ENCODE measurements at places on chromosomes 2 and 18. TPM values are rescaled to one million over a fixed set of nuclear protein-coding genes. Genes with fewer than 3 reads are reported as not detected.

GRCh38 chr2:46914578-46915230, 902 bp downstream of the MCFD2 start:
- H3K27me3 ChIP-seq: no peaks in the 10 kb centered on the region
- no peak for DNase-seq

DNA sequence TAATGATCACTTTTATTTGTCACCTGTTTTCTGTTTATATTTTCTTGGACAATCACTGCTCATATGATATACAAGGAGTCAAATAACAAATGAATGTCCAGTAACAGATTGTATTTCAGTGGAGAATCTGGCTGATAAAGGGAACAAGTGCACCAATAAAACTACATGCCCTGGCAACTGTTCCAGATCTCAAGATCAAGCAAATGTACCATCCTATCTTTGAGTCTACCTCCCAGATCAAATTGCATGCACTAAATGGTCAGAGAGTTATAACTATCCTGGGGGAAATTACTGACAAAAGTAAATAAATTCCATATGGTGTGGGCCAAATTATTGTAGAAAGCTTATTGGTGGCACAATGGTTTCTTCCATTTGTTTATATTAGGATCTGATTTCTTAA, 452.8 kb downstream of the MBD2 start:
- H3K27ac ChIP-seq: no peak overlapping the region
- H3K36me3 ChIP-seq: no peaks in the 10 kb centered on the region
- no peak for DNase-seq
- no peak overlapping the region for H3K4me3 ChIP-seq

DNA sequence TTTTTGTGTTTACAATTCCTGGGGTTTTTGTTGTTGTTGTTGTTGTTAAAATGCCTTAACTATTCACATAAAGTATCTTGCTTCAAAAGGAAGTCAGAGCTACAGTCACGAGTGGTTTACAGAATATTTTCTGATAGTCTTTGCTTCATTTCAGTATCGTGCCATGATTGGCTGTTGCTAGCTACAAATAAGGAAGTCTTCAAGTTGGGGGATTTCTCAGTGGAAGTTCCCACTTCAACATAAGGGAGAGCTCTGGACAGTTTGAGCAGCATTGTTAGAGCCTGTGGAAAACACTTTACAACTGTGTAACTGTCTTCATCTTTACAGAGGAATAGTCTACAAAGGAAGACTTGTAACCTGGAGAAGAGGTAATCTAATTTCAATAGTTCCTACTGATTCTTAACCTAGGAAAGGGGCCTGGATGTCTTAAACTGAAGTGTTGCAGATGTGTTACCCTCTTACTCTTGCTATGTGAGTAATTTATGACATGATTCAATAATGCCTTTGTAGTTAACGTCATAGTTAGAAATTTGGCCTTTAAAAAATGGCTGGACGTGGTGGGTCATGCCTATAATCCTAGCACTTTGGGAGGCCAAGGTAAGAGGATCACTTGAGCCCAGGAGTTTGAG, 23.4 kb upstream of the TANK start:
- H3K36me3 ChIP-seq: peaks cover 31% of the 10 kb centered on the region
- H3K27ac ChIP-seq: peak overlapping the region; percentile 99
- H3K27me3 ChIP-seq: no peaks in the 10 kb centered on the region
- peaks cover 50% of the 10 kb centered on the region for H3K4me1 ChIP-seq
- peak overlapping the region; percentile 96 for H3K4me3 ChIP-seq

GRCh38 chr2:172434821-172435605, 7.6 kb downstream of the ITGA6 start:
- H3K27me3 ChIP-seq: peaks cover 15% of the 10 kb centered on the region
- no peaks in the 10 kb centered on the region for H3K36me3 ChIP-seq
- H3K27ac ChIP-seq: no peak overlapping the region
- no peak for DNase-seq
- peaks cover 7% of the 10 kb centered on the region for H3K4me1 ChIP-seq
- no peak overlapping the region for H3K4me3 ChIP-seq

DNA sequence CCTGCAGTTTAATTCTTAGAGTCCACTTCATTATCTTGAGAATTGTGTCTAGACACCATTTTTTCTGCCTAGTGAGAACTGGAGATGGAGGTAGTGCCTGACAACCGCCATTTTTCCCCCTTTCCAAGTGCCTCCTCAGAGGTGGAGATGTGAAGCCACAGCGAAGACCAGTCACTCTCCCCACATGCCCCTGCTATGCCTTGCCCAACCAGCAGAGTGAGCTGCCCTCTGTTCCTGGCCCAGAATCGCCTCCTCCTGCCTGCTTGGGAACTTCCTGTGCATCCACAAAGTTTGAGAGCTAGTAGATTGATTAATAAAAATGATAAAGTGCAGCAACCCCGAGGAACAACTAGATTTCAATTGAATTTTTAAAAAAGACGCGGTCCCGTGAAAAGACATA, 123.3 kb downstream of the CLIP4 start:
- H3K36me3 ChIP-seq: no peaks in the 10 kb centered on the region
- H3K27ac ChIP-seq: no peak overlapping the region
- no peak for DNase-seq
- peaks cover 11% of the 10 kb centered on the region for H3K27me3 ChIP-seq

GRCh38 chr2:43539436-43539835, 56.4 kb downstream of the THADA start:
- peaks cover 27% of the 10 kb centered on the region for H3K36me3 ChIP-seq
- no peaks in the 10 kb centered on the region for H3K27me3 ChIP-seq
- H3K4me3 ChIP-seq: no peak overlapping the region
- peaks cover 29% of the 10 kb centered on the region for H3K4me1 ChIP-seq
- DNase-seq: no peak

DNA sequence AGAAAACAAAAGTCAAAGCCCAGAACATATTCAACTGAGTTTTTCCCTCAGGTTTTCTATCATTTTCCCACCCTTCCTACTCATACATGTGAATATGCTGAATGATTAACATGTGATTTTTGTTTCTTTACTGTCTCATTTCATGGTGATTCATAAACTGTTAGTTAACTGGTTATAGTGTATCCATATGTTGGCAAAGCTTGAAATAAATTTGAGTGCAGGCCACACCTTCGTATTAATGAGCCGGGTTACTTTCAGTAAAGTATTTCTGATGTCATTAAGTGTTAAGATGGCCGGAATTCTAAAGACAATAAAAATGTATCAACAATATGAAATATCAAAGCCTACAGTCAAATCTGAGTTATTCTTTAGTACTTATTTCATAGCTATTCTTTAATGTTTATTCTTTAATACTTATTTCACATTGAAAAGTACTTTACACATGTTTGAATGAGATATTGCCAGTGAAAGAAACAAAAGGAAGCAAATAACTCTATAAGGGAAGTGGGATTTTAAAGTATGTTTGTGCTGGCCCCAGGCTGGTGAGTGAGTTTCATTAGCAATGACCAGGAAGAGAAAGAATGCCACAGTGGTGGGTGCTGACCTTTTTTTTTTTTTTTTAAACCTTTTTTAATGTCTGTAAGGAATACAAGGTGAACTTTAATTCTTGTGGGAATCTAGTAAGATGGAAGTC, 178.6 kb downstream of the NEDD4L start:
- H3K36me3 ChIP-seq: no peaks in the 10 kb centered on the region
- peak overlapping the region; percentile 57 for H3K4me3 ChIP-seq
- H3K27ac ChIP-seq: peak overlapping the region; percentile 72
- no peaks in the 10 kb centered on the region for H3K27me3 ChIP-seq
- no peak for DNase-seq
- peaks cover 50% of the 10 kb centered on the region for H3K4me1 ChIP-seq

- no peak overlapping the region for H3K27ac ChIP-seq
- H3K36me3 ChIP-seq: peaks cover 3% of the 10 kb centered on the region
- no peak overlapping the region for H3K4me3 ChIP-seq
- no peak for DNase-seq
- peaks cover 26% of the 10 kb centered on the region for H3K4me1 ChIP-seq
Measured at GRCh38 chr18:62713651-62714247, 1.6 kb upstream of the PHLPP1 start.

DNA sequence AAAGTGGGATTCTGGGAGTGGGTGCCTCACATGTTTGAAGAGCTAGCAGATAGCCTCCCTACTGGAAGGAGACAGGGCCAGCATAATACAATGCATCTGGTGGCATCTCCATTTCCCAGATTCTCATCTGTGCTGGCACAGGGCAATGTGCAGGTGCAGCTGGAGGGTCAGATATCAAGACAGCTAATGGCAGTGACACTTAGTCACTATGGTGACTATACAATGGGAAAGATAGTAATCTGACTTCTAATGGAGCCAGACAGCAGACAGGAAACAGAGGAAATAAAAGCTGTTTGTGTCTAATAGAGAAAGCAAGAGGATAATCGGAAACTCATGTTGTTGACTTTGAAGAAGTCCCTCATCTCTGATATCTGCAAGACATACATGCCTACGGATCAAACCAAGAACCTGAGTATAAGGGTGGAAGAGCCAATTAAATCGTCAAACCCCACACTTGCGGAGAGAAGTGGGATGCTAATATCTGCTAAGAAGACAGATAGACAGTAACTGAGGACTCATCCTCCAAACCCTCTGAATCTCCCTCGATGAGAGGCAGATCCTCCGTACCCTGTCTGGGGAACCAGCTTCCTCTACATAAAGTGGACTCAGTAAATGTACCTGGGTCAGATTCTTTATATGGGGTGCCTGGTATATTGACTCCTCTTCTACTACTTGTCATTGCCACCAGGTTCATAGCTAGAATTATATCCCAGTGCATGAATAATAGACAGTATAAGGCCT, 692.7 kb downstream of the SOCS6 start:
- no peaks in the 10 kb centered on the region for H3K4me1 ChIP-seq
- H3K4me3 ChIP-seq: no peak overlapping the region
- no peaks in the 10 kb centered on the region for H3K27me3 ChIP-seq
- no peak overlapping the region for H3K27ac ChIP-seq
- no peak for DNase-seq
- no peaks in the 10 kb centered on the region for H3K36me3 ChIP-seq

DNA sequence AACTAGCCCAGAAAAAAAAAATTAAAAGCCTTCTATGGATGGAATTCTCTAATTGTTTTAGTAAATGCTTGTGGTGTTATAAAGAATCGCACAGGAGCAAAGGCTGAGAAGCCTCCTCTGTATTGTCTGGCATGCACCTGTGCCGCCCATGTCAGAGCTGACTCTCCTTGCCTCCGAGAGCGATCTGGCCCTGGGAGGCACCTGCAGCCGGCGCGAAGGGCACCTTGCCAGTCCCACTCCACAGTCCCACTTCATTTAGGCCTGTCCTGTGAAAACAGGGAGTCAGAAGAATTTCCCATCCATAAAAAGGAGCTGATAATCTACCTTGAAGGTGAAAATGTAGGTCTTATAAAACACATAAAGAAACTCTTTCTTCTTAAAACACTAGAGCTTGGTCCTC, 170.9 kb upstream of the PXDN start:
- H3K27ac ChIP-seq: no peak overlapping the region
- H3K4me1 ChIP-seq: no peaks in the 10 kb centered on the region
- no peaks in the 10 kb centered on the region for H3K27me3 ChIP-seq
- no peak for DNase-seq

DNA sequence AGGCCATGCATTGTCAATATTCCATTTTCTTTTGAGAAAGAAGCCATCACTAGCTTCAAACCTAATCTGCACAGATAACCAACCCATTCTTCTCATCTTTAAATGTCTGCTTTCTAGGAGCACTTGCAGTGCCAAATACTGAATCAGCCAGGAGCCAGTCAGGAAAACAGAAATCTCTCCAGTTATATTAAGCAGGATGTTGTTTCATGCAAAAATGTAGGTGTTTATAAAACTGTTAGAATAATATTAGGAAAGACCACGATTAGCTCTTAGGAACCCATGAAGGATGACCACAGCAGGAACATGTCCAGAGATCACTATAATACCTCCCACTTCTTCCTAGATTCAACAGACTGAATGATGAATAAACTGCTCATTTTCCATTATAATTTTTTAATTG, 86.0 kb downstream of the TTC32 start:
- no peak overlapping the region for H3K4me3 ChIP-seq
- peaks cover 14% of the 10 kb centered on the region for H3K27me3 ChIP-seq
- H3K36me3 ChIP-seq: no peaks in the 10 kb centered on the region
- DNase-seq: no peak

DNA sequence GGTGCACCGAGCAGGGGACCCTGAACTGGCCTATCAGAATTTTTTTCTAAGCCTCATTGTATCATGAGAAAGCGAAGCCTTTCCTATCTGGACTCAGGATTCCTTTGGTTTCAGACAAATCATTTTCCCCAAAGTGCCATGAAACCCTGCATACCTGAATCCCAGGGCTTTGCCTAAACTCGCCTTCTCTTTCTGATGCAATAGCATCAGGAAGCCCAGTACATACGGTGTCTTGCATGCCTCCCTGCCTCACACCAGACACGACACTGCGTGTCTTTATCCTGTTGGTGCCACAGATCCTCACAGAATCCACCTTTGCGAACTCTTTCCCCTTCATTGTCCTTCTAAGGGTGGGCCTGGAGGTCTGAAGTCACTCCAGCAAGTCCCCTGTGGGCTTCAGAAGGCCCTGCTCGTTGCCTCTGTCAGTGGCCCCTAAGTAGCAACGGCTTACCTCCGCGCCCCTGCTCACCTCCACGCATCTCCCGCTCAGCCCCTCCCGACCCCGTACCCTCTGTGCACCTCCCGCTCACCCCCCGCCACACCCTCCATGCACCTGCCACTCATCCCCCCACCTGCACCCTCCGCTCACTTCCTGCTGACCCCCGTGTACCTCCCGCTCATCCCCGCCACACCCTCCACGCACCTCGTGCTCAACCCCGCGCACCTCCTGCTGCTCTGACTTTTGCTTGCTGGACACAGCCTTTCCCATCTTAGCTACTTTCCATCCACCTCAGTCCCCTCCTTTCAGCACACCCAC, 83.4 kb downstream of the TPGS2 start:
- H3K4me1 ChIP-seq: no peaks in the 10 kb centered on the region
- H3K36me3 ChIP-seq: no peaks in the 10 kb centered on the region
- DNase-seq: no peak
- no peak overlapping the region for H3K4me3 ChIP-seq

GRCh38 chr2:237056287-237056875, 29.3 kb upstream of the COPS8 start:
- H3K27ac ChIP-seq: no peak overlapping the region
- peaks cover 7% of the 10 kb centered on the region for H3K27me3 ChIP-seq
- DNase-seq: no peak
- H3K4me3 ChIP-seq: no peak overlapping the region
- no peaks in the 10 kb centered on the region for H3K36me3 ChIP-seq
- peaks cover 37% of the 10 kb centered on the region for H3K4me1 ChIP-seq

- H3K27me3 ChIP-seq: no peaks in the 10 kb centered on the region
- H3K27ac ChIP-seq: no peak overlapping the region
- peaks cover 51% of the 10 kb centered on the region for H3K4me1 ChIP-seq
- peaks cover 41% of the 10 kb centered on the region for H3K36me3 ChIP-seq
- DNase-seq: no peak
Measured at GRCh38 chr2:88613921-88614320, 13.3 kb downstream of the EIF2AK3 start.

- no peak for DNase-seq
- H3K27me3 ChIP-seq: no peaks in the 10 kb centered on the region
- no peak overlapping the region for H3K4me3 ChIP-seq
- no peak overlapping the region for H3K27ac ChIP-seq
Measured at GRCh38 chr2:119820275-119820674, 60.6 kb downstream of the PTPN4 start.

The HOXD1 gene
- total RNA-seq: not detected

The PDCD1 gene
- total RNA-seq: 3.5 TPM

The PNKD gene
- total RNA-seq: 21.0 TPM

The C2orf81 gene
- total RNA-seq: 5.5 TPM

The NT5DC4 gene
- total RNA-seq: 2.1 TPM

The TPGS2 gene
- 42.1 TPM for total RNA-seq

The POLR1A gene
- total RNA-seq: 47.8 TPM

The IGFBP2 gene
- total RNA-seq: not detected

The GCG gene
- total RNA-seq: not detected

The UGT1A8 gene
- not detected for total RNA-seq
